IMR-90 (cell line): ENCODE measurements at places on chromosomes 16 and 17. TPM values are rescaled to one million over a fixed set of nuclear protein-coding genes. Genes with fewer than 3 reads are reported as not detected.
A peak's percentile ranks its signal among the peaks of the same experiment; 100 is the strongest.

Gene ITGB4
- under 0.01 TPM in 1 of 2 replicates, not detected in the other for total RNA-seq

GRCh38 chr17:62057696-62058095, 7.4 kb downstream of the MED13 start:
- DNase-seq, result peak; percentile 35

DNA sequence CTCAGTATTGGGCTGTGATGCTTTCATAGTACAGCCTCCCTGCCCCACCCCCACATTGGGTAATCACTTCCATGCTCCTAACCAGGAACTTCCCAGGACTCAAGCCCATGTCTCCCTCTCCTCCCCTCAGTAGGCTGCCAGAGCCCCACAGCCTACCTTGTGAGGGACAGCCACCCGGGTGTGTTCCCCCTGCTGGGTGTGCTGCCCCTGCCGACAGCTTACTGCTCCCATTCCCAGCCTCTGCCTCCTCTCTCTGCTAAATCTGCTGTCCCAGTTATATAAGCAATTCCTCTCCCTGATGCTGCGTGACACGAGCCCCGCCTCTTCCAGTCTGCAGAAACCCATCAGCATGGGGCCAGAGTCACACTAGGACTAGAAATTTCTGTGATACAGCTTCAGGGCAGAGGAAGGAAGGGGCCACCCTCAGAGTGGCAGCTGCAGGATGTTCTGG, at the start of gene RSKR:
TSS of gene RSKR (minus strand) at position 255 of the 451 bp plus-strand sequence. CDS start at position 231, 24 bp downstream.
- DNase-seq, result no peak

GRCh38 chr16:14301169-14302030, 230.3 kb downstream of the MRTFB start:
- DNase-seq, result no peak

DNA sequence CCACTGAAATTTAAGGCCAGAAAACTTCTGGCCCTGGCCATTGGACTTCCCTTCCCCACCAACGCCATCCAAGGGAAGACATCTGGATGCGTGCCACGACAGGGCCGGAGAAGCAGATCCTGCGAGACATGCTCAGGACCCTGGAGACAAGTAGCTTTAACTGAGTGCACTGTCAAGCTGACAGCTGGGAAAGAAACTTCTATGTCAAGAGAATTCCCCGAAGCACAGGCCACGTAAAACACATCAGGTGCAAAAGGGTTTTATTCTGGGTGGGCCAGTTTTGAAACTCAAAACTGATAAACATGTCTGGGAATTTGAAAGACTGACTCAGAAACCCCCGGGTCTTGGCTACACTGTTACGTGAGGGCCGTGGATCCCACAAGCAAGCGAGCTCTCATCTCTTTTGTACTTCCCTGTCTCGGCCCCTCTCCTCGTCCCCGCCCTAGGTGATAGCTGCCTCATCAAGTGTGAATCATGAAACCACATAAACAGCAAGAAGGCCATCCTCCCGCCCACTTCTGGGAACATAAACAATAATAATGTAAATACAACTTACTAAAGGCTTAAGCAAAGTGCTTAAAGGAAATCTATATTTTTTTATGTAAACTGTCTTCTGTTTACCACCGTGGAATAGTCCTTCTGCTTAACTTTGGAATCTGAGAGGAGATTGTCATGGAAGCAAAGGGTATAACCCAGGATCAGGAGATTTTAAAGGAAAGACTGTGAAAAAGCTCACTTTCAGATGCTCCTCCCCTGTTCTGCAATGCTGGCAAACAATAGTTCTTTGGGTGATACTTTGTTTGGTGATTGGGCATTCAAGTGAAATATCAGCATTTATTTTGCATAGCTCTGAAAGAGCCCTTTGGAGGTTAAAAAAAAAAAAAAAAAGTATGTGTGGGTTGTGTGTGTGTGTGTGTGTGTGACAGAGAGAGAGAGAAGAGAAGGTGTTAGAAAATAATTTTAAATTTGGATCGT, 406.0 kb upstream of the MAF start:
- DNase-seq, result peak; percentile 35

- DNase-seq, result peak; percentile 56
Observed at GRCh38 chr17:603406-604114, 111.1 kb downstream of the VPS53 start.

GRCh38 chr16:27515874-27516353, 33.8 kb downstream of the GTF3C1 start:
- DNase-seq, result no peak
